ENCODE measurements at places on chromosomes 2 and 18.

- peak; percentile 35 for DNase-seq
These were observed 1.7 kb downstream of the MAP2 start for GRCh38 chr2:209425471-209426071.

DNA sequence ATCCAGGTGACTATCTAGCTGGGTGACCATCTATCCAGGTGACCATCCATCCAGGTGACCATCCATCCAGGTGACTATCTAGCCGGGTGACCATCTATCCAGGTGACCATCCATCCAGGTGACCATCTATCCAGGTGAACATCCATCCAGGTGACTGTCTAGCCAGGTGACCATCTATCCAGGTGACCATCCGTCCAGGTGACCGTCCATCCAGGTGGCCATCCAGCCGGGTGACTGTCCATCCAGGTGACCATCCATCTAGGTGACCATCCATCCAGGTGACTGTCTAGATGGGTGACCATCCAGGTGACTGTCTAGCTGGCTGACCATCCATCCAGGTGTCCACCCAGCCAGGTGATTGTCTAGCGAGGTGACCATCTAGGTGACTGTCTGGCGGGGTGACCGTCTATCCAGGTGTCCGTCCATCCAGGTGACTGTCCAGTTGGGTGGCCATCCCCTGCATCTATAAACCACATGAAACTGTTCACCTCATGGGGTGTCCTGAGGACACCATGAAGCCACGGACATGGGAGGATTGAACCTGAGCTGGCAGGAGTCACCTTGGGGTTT, 305.3 kb downstream of the NDUFA10 start:
- no peak for DNase-seq

DNA sequence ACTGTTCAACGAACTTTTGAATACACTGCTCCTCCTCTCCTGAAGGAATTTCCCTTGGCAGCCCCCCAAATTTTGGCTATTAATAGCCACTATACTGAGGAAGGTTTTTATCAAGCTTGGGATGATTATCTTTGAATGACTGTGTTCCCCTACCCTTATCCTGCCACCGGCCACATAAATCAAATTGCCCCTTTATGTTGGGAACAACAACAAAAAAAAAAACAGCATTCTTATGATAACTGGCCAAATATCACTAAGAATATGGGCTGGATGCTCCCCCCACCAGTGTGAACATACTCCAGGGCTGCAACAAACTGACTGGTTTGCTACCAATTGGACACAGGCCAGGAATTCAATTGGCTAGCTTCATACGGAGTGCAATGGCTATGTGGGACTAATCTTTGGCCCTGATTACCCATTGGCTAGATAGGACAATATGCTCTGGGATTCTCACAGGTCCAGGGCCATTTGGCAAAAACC, 20.6 kb downstream of the DUSP11 start:
- no peak for DNase-seq

GRCh38 chr18:12409469-12409868, 1.7 kb downstream of the PRELID3A start:
- no peak for DNase-seq

DNA sequence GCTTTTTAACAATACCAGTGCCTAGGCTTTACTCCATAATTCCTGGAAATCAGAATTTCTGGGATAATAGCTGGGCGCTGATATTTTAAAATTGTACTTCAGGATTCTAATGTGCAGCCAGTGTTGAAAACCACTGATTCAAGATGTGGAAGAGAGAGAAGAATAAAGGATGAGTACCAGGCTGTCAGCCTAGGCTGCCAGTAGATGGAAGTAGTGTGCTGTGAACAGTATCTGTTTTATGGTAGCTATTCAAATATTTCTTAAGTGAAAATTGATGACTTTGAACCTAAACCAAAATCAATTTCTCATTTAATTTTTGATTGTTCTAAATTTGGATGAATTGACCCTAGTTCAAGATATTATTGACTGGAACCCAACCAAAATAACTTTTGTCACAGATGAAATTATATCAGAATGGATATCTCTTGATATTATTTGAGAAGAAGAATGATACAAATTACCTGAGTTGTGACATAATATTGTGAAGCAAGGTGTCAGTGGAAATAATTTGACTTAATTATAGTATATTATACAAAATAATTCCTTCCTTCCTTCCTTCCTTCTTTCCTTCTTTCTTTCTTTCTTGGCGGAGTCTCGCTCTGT, 88.0 kb downstream of the COMMD1 start:
- DNase-seq: peak; percentile 42

DNA sequence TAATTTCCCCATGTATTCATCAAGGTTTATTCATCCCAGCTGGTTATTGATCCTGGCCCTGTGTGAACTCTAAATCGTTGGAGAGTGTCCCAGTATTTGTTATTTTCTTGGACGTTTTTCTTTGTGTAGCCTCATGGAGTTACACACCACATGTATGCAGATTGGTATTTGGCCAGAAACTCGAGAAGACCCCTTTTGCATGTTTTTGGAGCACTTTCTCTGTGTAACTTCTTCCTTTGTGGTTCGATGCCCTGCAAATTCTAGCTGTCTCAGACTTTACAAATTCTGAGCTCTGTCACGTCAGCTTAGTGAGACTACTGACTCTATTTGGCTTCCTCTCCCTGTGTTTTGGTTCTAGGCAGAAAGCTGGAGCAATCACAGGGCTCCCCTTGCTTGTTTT, 198.7 kb downstream of the MCFD2 start:
- DNase-seq: no peak

DNA sequence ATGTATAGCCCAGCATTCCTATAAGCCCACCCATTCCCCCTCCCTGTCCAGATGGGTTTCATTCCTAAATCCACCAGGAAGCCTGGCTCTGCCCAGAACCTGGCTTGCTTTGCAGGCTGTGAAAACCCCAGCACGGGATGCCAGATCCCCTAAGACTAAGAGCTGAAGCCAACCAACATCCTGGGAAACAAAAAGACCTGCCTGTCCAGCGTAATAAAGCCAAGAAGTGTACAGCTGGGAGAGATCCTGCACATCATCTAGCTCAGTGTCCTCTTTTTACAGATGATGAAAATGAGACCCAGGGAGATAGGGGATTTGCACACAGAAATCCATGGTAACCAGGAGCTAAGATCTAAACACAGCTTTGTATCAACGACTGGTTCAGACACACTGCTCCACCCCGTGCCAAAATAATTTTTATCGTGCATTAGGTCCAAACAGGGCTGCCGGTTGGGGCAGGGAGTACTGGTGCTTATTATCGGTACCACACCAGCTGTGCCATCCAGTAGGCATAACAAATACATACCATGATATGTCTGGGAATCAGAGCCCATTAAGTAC, 2.9 kb downstream of the RND3 start:
- no peak for DNase-seq

DNA sequence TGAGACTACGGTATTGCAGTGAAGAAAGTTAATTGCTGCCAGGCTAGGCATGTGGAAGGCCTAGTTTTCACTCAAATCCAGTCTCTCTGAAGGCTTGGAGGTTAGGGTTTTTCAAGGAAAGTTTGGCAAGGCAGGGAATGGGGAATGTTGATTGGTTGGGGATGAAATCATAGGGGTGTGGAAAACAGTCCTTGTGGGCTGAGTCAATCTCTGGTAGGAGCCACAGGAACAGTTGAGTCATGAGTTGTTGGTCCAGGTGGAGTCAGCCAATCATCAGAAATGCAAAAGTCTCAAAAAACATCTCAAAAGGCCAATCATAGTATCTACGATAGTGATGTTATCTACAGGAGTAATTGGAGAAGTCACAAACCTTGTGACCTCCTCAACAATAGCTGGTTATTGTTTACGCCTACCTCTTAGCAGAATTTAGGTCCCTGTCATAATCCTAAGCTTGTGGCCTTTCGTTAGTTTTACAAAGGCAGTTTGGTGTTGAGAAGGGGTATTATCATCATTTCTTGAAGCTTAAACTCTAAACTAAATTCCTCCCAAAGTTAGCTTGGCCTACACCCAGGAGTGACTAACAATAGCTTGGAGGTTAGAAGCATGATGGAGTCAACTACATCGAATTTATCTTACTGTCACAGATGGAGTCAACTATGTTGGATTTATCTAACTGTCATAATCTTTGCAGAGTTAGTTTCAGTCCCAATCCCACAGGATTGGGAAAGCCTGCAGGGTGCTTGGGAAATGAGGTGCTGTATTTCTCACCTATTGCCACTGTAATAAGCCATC, 33.7 kb upstream of the APCDD1 start:
- no peak for DNase-seq

- peak; percentile 4 for DNase-seq
These were observed 1.6 kb downstream of the ABCA12 start for GRCh38 chr2:215136669-215137328.

- peak; percentile 68 for DNase-seq
These were observed 93.4 kb upstream of the FN1 start for GRCh38 chr2:215529271-215529670.

- DNase-seq: no peak
These were observed 202.9 kb upstream of the TPO start for GRCh38 chr2:1210352-1210751.

GRCh38 chr2:47580855-47581600, 178.1 kb downstream of the MSH2 start:
- no peak for DNase-seq

DNA sequence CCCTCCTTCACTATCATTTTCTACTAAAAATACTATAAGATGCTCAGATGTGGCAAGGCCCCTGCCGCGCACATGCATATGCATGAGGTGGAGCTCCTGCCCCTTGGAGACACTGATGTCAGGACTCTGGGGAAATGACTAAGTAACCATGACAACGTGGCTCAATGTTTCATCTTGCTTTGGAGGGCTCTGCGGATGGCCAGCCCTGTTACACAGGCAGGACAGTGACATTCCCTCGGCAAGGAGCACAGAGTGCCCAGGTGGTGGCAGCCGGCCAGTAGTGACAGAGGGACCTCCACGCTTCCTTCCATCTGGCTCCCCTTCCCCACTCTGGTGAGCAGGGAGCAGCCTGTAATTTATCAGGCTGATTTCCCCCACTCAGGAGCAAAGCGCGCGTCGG, 364.1 kb downstream of the SS18 start:
- DNase-seq: no peak

DNA sequence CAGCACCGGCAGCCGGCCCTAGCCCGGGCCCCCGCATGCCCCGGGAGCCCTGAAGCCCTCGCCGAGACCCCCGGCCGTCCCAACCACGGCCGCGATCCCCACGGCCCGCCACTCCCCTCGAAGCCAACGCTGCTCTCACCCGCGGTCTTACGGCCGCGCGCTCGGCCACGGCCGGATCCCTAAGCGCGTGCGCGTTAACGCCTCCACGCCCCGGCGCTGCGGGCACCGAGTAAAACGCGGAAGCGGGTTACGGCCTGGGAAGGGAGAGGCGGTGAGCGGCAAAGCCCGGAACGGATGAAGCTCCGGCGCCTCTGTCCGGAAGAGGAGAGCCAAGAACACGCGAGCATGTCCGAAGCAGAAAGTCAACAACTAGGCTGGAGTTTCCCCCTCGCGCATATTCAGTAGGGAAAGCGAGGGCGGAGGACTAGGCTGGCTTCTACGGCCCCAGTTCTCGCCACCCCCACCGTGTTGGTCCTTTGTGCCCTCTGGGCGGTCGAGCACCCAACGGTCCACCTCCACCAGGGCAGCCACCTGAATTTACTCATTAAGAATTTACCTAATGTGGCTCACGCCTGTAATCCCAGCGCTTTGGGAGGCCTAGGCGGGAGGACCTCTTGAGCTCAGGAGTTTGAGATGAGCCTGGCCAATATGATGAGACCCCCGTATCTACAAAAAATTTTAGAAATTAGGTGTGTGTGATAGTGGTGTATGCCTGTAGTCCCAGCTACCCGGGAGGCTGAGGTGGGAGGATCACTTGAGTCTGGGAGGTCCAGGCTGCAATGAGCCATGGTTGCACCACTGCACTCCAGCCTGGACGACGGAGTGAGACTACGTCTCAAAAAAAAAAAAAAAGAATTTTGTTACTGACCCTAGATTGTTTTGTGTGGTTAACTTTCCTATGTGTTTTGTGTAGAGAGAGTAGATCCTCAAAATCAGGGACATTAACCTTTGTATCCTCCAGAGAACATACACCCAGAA, at the start of gene KANSL3:
TSS of gene KANSL3 (minus strand) at position 169 of the 978 bp plus-strand sequence. CDS start 1,177 bp downstream, outside the sequence.
- peak; percentile 77 for DNase-seq

GRCh38 chr2:219285894-219286425, 6.8 kb downstream of the DNAJB2 start:
- peak; percentile 72 for DNase-seq

- DNase-seq: no peak
These were observed 108.1 kb downstream of the LYPD6 start for GRCh38 chr2:149438330-149438960.

DNA sequence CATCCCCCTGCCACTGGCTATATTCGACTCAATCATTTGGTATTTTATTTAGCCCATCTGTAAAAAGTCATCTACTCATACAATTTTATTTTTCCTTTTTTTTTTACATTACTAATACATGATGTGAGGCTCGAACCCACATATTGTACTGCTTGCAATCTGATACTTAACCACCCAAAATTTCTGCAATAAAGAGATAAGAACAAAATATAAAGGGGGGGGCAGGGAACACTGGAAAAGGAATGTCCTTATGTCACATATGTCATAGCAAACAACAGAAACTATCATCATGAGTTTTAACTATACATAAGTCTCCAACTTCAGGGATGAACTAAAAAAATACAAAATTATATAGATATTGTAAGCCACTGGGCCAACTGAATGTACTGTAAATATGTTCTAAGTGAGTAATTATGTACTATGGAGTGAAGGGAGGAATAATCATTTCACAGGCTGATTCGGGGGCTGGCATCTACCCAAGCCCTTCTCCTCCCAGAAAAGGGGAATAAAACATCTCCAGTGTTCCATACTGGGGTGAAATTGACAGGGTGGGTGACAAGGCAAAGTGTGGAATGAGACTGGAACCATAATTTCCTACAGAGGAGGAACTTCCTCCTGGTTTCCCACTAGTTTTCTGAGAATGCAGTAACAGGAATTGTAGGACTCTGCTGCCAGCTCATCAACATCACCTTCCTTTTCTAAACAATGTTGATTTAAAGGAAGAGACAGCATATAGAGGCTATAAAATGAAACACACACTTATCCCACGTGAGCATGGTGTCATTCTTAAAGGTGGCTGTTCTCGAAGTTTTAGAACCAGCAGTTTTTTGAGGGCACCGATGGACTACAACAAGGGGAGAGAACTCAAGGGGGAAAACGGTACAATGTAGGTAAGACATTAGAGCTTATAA, 79.5 kb downstream of the FARSB start:
- no peak for DNase-seq

- peak; percentile 34 for DNase-seq
These were observed 65.4 kb upstream of the NABP1 start for GRCh38 chr2:191612496-191612895.
